Cardiac fibroblast (primary cell): ENCODE measurements at places on chromosomes 7 and 10.

DNA sequence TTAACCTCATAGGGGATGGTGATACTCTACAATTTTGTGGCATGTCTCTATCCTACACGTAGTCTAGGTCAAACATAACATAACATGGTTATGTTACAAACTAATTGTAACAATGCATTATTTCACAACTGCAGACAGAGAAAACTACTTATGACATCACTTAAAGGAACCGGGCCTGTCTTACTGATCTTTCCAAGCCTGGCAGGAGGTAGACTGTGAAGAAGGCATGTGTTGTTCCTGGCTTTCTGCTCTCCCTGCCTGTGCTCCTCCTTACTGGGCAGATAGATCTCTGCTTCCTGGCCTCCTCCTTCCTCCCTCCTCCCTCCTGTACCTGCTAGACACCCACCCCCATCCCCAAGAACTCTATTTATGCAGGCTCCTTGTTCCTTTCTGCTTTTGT lies 5.4 kb downstream of the CACNB2 start:
- DNase-seq = peak; percentile 51

GRCh38 chr10:103550229-103550628 lies 56.7 kb downstream of the NEURL1 start:
- DNase-seq = no peak

- DNase-seq = peak; percentile 51
Observed at GRCh38 chr10:46106410-46107255, 60.6 kb upstream of the MSMB start.

GRCh38 chr7:31070991-31071644 lies 19.0 kb downstream of the ADCYAP1R1 start:
- no peak for DNase-seq

GRCh38 chr10:65196111-65196510 lies 1674.9 kb downstream of the REEP3 start:
- no peak for DNase-seq

DNA sequence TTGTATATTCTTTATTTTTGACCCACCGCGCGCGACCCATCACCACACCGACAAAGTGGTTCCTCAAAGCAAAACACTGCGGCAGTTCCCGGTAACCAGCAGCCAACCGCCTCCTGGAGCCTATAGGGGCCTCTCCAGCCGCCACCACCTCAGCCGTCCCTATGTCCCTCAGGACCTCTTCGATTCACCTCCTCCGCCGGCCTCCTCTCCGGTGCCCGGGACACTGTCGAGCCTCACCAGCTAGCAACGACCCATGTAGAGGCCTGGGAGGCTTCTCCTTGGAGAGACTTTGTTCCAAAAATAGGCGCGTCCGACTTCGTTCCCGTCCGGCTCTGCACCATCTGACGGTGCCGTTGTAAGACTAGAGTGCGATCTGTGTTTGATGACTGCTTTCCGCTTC lies 158.8 kb downstream of the HGF start:
- DNase-seq = no peak

DNA sequence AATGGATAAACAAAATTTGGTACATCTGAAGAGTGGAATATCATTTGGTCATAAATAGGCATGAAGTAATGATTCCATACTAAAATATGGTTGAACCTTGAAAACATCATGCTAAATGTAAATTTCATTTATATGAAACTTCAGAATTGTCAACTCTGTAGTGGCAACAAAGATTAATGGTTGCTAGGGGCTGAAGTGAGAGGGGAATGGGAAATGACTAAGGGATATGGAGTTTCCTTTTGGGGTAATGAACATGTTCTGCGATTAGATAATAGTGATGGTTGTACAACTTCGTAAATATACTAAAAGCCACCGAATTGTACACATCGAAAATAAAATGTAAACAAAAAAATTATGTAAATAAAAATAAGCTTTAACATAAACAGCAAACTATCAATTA lies 384.1 kb upstream of the STEAP1 start:
- DNase-seq = no peak

GRCh38 chr7:1555813-1556543 lies at the start of gene TMEM184A:
Gene TMEM184A (minus strand): TSS chr7:1556205. CDS start chr7:1555484, 721 bp downstream.
- DNase-seq = no peak

- peak; percentile 83 for DNase-seq
Observed at GRCh38 chr10:96830511-96831199, 1.4 kb upstream of the LCOR start.

GRCh38 chr10:86210416-86210815 lies 156.2 kb downstream of the GRID1 start:
- DNase-seq = no peak

GRCh38 chr7:128959296-128959695 lies 21.6 kb downstream of the IRF5 start:
- no peak for DNase-seq

DNA sequence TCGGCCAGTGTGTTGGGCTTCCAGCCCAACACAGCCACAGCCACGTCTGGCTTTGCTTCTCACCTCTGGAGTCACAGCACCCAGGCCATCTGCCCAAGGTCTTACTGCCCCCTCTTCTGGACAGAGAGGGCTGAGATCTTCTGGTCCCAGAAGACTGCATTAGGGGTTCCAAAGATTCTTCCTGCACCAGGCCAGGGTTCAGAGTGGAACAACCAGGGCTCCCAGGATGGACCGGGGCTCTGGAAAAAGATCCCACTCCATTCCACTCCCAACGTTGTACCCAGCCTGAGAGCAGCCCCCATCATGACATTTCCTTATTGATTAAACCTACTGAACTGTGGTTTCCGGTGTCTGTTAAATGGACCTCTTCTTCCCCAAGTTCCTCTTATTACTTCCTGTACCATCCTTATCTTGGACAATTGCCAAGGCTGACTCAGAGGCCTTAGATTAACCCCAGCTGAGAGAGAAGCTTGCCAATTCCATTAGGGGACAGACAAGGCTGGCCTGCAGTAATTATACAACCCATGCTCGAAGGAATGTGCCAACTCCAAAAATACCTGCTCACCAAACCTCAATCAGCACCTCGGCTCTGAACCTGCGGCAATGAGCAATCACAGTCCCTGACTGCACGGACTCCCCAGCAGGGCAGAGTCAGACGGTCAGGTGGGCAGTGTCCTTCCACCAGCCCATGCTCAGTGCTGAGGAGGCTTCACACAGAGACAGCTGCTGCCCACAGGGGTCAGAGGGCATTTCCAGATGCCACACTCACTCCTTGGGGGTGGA lies 47.9 kb upstream of the NPFFR1 start:
- peak; percentile 96 for DNase-seq

DNA sequence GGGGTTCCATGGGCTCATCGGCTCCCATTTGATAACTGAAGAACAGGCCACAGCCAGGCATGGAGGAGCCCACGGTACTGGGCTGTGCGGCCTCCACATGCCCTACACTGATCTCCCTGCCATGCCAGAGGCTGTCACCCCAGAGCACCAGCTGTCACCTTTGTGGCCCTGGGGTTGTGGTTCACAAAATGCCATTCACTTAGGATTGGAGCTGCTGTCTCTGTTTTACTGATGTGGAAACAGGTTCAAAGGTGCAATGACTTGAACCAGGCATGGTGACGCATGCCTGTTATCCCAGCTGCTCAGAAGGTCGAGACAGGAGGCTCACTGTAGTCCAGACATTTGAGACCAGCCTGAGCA lies 4.3 kb upstream of the UPK3B start:
- no peak for DNase-seq

DNA sequence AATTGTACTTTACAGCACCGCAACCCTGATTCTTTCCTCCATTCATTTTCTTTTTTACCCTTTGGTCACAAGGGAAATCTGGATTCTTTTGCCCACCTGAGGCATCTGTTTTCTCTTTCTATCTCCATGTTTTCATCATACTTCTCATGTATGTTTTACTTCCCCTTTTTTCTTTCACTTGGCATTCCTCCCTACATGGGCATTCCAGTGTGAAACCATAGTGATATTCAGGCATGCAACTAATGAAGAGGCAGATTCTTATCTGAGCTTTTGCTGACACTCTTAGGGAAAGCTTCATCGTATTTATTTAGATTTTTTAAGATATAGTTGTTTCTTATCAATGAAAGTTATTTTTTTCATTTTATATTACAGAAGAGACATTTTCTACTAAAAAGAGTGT lies 405.2 kb upstream of the TEX47 start:
- DNase-seq = no peak

DNA sequence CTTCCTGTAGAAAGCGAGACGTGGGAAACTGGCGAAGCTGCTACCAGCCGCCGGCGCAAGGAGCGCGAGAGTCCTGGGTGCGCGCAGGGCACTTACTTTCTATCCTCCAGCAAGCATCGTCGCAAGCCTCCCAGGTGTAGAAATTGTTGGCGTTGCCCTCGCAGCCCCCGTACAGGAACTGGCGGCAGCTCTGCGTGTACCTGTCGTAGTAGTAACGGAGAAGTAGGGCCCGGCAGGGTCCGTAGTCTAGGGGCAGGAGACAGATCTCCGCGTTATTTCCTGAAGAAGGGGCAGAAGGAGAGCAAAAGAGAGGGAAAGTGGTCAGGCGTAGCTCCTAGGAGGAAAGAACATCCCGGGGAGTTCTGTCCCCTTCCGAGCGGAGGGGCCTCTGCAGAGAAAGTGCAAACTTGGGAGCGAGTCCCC lies 501 bp downstream of the TFPI2 start:
- DNase-seq = peak; percentile 78

DNA sequence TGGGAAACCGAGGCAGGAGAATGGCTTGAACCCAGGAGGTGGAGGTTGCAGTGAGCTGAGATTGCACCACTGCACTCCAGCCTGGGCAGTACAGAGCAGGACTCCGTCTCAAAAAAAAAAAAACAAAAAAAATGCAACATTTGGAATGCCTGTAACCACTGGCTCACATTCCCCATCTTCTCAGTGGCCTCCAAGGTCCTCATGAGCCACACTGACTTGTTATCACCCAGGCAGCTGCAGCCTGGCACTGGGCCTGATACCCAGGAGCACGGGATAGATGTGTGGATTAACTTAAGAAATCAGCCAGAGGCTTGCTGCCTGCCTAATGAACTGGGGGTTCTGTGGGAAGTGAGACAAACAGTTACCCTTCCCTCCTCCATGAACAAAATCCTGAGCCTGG lies 23.0 kb downstream of the JCAD start:
- no peak for DNase-seq

DNA sequence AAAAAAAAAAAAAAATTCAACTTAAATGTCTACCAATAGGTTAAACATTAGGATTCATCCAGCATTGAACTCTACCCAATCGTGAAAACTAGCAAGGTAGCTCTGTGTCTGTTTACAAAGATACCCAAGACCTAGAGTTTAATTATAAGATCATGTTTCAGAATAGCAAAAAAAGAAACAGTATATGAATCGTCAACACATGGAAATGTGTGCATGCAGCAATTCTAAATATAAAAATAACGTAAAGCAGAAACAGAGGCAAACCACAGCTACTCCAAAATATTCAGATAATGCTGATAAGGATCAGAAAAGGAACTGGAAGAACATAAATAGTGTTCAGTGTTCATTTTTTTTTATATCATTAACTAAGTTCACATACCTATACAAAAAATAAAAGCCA lies 68.7 kb downstream of the AFAP1L2 start:
- no peak for DNase-seq

GRCh38 chr10:59623133-59624121 lies 86.2 kb downstream of the SLC16A9 start:
- DNase-seq = peak; percentile 54

- no peak for DNase-seq
Observed at GRCh38 chr7:2033586-2034135, 199.1 kb downstream of the MAD1L1 start.

DNA sequence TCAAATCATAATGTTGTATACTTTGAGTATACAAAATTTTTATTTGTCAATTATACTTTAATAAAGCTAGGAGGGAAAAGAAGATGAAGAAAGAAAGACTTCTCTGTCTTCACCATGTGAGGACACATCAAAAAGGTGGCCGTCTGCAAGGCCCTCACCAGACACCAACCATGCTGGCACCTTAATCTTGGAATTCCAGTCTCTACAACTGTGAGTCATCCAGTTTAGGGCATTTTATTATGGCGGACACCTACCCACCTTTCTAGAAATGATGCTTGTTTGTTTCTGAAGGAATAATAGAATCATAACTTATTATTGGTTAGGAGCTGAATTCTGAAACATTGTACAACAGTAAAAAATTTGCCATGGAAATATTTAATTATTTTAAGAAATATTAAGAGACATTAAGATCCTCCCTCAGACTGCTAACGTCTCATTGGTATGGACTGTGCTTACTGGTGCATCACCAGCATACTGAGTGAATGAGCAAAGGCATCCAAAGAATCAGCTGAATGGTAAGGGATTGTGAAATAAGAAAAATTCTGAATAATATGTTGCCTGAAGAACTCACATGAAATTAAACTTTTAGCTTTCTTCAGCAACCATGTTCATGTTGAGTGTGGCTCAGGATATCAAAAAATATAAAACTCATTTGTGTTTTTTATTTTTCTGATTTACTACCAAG lies 536.6 kb downstream of the HTR7 start:
- peak; percentile 81 for DNase-seq

DNA sequence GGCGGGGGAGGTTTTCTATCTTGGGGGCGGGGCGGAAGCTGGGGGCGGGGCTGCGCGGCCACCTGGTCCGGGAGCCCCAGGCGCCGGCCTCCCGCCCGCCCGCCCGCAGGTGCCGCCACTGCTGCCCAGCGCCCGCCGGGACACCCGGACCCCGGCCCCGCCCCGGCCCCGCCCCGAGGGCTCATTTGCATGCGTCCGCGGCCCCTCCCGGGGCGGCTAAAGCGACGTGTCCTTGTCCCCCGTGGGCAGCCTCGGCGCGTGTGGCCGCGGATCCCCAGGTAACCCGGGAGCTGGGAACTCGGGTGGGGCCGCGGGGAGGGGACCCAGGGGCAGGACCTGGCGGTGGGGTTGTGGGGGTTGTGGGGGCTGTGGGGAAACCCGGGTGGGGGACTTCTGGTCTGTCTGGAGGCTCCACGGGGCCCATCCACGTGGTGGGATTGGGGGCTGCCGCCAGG lies at the start of gene BHLHA15:
BHLHA15 (plus strand) TSS at position 219 of the 455 bp plus-strand sequence. CDS start 871 bp downstream, outside the sequence.
- no peak for DNase-seq

- DNase-seq = no peak
Observed at GRCh38 chr7:158316466-158317031, 271.1 kb downstream of the PTPRN2 start.

GRCh38 chr10:10353326-10353868 lies 664.3 kb upstream of the CELF2 start:
- no peak for DNase-seq

DNA sequence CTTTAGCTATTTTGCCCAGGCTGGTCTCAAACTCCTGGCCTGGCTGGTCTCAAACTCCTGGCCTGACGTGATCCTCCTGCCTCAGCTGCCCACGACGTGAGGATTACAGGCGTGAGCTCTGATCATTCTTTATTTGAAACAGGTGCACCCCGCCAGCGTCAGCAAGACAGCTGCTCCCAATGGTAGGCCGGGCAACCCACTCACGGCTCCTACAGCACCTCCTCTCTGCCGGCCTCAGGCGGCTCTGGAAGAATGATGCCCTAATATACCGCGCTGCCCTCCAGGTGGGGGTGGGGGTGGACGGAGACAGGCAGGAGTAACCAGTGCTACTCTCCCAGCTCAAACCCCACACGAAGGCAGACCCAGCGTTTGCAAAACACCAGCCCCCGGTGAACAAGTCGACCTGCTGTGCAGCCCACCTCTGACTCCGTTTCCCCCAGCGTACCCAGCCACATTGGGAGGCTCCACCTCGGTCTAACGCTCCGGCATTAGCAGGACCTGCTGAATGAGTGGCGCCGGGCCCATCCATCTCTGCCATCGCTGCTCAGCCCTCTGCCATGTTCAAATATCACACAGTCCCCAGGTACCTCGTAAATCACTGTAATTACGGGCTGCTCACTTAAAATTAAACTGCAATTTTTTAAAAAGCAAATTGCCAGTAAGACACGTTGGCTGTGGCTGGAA lies 148.6 kb downstream of the ELFN1 start:
- DNase-seq = no peak
